ENCODE measurements at places on chromosomes 3 and 15. TPM values are rescaled to one million over a fixed set of nuclear protein-coding genes. Genes with fewer than 3 reads are reported as not detected.

The CIDEC gene
- total RNA-seq = not detected

The RPL39L gene
- total RNA-seq = 3.9 TPM

The WDR53 gene
- 13.8 TPM for total RNA-seq

The TNFAIP8L3 gene
- total RNA-seq = 10.9 TPM

The LIPH gene
- total RNA-seq = 38.0 TPM

The TTC14 gene
- 48.3 TPM for total RNA-seq

The MNS1 gene
- total RNA-seq = 0.58 TPM

GRCh38 chr15:73857193-73857920 is 16.0 kb upstream of the TBC1D21 start:
- DNase-seq = no peak

DNA sequence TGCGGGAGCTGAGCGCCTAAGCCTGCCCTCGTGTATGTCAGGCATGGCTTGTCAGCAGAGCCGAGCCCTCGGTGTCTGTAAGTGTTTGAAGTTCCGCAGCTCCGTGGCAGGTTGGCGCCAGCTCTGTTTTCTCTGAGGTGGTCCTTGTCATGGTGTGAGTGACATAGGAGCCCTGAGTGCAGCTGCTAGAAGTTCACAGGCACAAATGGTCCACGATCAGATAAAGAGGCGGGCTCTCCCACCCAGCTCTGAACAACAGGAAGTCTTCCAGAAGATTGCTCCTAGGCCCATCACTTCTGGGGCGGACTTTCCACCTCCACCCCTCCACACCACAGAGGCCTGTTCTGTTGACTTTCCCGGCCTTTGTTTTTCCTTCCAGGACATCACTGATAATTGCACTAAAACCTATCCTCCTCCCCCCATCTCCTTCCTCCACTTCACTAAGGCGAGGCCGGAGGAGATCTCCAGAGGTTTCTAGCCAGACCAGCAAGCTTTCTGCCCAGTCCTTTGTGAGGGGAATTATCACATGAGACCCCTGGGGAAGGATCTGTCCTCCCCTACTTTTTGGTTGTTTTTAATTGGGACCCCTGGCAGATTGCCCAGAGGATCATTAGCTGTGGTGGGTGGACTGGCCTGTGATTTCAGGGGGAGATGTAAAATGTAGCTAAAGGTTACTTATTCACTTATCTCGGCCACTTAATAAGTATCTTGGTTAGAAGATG is 19.9 kb downstream of the ITPR1 start:
- DNase-seq = no peak

DNA sequence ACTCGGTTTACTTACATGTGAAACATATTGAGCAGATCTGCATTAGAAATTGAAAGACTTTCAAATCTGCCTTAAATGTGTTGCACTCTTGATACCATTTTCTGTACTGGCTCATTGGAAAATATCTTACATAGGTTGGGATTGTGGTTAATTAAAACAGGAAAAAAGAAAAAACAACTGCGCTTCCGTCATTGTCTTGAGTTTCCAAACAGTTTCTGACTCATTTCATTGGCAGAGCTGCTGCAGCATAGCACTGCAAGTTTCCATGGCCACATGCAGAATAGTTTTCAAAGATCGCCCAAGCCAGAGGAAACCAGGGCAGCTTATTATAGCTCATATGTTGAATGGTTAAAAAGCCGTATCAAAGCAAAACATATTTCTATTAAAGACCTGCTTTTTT is 446.6 kb upstream of the BCHE start:
- no peak for DNase-seq

- DNase-seq = no peak
Observed at GRCh38 chr3:3134750-3135448, 8.2 kb downstream of the TRNT1 start.

GRCh38 chr15:86690566-86690965 is 610.9 kb downstream of the AGBL1 start:
- DNase-seq = no peak

GRCh38 chr3:59750391-59750790 is 700.6 kb upstream of the CFAP20DC start:
- no peak for DNase-seq

GRCh38 chr15:90044916-90045371 is 43.8 kb downstream of the ZNF710 start:
- DNase-seq = no peak

DNA sequence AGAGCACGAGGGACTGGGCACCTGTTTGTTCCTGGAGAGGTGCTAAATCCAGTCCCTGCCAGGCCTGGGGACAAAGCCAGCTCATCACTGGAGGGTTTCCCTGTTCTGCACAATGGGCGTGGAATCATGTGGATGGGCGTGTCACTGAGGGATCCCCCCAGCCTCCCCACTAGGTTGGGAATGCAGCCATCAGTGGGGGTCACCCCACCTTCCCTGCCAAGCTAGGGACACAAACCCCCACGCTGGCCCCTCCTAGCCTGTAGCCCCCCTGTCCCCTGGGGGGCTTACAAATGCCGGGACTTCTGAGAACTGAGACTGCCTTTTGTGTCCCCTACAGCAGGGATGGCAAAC is 61.9 kb downstream of the NSMCE3 start:
- DNase-seq = no peak

- DNase-seq = no peak
Observed at GRCh38 chr3:172848910-172849309, 98.4 kb downstream of the ECT2 start.

DNA sequence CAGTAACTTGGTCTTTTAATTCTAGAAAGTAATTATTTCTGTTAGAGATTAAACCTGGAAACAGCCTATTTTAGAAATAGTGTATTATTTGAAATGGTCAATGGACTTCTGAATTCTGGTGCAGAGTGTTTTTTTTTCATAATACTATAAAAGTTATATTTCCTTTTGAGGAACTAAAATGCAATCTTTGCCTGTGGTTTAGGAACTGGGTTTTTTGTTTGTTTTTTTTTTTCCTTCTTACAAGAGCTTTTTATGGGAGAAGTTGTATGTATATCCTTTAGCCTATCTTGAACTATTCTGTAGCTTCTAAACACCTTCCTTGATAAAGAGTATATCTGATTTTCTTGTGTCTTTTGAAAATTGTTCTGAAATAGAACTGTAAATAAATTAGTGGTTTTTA is 88.3 kb downstream of the ARIH1 start:
- DNase-seq = no peak

GRCh38 chr3:160885791-160886286 is 129.8 kb downstream of the PPM1L start:
- DNase-seq = peak; percentile 65

DNA sequence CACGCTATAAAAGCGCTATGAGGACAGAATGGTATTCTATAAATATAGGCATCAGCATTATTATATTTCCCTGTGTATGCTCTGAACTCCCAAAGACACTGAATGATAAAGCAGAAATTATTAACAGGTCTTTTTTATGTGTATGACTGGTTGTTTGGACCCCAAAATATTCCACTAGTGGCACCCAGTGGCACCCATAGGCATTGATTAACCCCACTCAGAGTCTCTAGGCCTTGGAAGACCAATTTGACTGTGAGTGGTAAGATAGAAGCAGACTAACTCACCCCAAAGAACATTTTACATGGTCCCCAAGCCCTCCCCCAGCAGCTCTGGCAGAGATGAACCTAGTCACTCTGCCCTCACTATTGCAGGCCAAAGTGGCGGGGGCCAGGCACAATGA is 45.4 kb upstream of the UBE2E1 start:
- no peak for DNase-seq

DNA sequence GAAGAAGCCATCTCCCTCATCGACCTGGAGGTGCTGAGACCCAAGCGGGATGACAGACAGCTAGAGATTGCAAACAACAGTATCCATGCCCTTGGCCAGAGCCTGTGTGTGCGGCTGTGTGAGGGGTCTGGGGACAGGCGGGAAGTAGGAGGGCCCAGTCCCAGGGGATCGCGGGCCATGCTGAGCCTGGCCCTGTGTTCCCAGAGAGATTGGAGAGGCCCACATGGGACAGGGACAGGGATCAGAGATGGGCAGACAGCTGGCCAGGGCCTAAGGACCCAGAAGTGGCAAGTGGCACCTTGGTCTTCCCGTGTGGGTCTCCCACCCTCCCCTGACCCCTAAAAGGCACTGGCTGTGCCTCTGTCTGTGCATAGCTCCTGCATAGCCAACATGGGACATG is 10.9 kb upstream of the RHO start:
- peak; percentile 53 for DNase-seq

- DNase-seq = no peak
Observed at GRCh38 chr15:69857686-69858391, 239.9 kb downstream of the TLE3 start.

GRCh38 chr3:4303187-4304123 is at the start of gene SETMAR:
Gene SETMAR (plus strand): TSS chr3:4303369. CDS start chr3:4303371, 2 bp downstream.
- peak; percentile 93 for DNase-seq

- no peak for DNase-seq
Observed at GRCh38 chr15:67067930-67068551, 2.6 kb downstream of the SMAD3 start.

DNA sequence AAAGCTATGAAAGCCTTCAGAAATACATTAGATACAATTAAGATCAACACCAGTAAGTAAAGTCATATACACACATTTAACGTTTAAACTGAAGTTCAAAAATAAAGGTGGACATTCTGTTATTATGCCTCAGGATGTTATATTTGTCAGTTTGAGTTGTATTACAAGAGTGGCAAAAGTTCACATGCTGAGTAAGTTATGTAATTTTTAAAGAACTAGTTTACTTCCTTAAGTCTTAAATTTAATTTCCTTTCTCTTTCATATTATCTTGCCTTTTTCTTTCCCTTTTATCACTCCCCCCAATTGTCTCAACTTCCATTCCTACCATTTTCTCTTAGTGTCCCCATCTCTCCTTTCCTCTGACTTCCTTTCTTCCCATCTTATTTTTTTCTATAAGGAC is 4.9 kb upstream of the GPR87 start:
- DNase-seq = no peak

DNA sequence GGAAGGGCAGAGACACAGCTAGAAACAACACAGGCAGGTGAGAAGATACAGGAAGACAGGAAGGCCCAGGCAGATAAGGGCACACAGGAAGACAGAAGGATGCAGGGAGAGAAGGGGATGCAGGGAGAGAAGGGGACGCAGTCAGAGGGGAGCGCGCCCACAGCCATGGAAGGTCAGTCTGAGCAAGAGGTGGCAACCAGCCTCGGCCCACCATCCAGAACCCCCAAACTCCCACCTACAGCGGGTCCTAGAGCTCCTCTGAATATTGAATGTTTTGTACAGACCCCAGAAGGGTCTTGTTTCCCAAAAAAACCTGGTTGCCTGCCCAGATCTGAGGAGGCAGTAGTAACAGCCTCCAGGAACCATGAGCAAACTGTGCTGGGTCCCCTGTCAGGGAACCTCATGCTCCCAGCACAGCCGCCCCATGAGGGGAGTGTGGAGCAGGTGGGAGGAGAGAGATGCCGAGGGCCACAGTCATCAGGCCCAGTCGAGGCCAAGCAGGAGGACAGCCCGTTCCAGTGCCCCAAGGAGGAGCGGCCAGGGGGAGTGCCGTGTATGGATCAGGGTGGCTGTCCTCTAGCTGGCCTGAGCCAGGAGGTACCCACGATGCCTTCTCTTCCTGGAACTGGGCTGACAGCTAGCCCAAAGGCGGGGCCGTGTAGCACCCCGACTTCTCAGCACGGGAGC is 27.6 kb upstream of the SLC28A1 start:
- DNase-seq = no peak

DNA sequence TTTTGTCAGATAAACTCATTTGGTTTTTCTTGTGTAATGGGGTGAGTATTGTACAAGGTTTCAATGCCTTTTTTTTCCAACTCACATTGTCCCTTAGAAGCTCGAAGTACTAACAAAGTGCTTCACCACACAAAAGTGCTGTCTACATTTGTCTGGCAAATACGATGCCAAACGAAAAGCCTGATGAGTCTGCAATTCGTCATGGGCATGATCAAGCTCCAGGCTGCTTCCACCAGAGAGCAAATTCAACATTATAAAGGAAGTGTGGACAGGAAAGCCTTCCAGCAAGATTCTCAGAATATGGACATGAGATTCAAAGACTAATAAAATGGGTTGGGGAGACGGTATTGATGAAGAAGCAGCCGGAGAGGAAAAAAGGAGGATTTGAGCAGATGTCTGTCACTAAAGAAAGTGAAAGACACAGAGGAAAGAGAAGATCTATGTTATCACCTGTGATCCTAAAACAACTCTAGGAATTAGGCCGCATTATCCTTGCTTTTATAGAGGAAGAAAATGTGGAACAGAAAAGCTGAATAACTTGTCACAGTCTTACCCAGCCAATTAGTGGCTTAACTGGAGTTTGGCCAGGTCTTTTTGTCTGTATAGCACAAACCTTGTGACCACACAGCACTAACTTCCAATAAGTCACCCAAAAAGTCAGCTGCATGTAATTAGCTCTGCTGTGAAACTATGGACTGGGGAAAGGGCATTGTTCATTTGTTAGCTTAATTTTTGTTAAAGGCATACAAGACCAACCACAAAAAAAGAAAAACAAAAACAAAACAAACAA is 494.8 kb downstream of the FHIT start:
- DNase-seq = no peak

GRCh38 chr3:78569804-78570203 is 1198.0 kb downstream of the ROBO1 start:
- DNase-seq = no peak

GRCh38 chr15:51754267-51754666 is 2.9 kb downstream of the TMOD2 start:
- DNase-seq = no peak

DNA sequence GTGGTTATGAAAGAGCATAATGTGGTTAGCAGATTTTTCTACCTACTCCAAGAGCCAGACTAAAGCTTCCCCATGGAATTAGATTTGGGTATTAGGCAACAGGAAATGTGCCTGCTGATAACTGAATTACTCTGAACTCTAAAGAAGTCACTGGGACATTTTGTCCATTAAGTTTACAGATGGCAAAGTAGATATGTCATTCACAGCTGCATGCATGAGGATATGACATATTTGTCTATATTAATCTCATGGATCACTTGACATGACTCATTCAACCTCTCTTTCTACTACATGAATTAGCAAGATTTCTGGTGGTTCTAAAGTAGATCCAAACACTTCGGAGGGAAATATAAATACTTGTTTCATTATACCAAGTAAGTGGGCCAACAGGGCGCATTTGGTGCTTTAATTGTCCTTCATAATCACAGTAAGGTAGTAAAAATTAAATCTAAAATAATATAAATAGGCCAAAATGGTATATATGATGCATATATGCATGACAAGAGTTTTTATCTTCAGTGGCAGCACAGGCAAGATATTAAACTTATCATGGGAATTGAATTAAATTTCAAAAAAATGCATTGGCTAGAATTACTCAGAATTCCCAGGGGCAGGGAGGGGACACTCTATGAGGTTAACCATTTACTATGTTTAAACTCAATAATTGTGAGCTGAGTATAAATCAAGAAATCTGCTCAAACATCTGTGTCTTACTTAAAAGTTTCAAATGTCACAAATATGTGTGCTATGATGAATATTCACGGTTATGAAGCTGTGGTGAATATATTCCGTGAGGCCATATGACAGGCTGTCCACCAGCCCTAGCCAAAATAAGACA is 365.3 kb upstream of the KCNMB2 start:
- no peak for DNase-seq
